ENCODE measurements at places on chromosomes 16 and 17. TPM values are rescaled to one million over a fixed set of nuclear protein-coding genes. Genes with fewer than 3 reads are reported as not detected.

CIBAR2 gene
- not detected for total RNA-seq

CTRB2 gene
- total RNA-seq, result not detected

ADAMTS18 gene
- not detected for total RNA-seq

EPN3 gene
- total RNA-seq, result under 0.01 TPM

TAC4 gene
- not detected for total RNA-seq

TBC1D3G gene
- total RNA-seq, result not detected

CENPN gene
- 4.8 TPM for total RNA-seq

TP53TG3 gene
- 0.27 TPM for total RNA-seq

FSCN2 gene
- total RNA-seq, result 2.2 TPM

TMEM235 gene
- under 0.01 TPM for total RNA-seq

GOSR1 gene
- total RNA-seq, result 15.9 TPM

GRB7 gene
- total RNA-seq, result not detected

KCNG4 gene
- total RNA-seq, result not detected

MT1M gene
- total RNA-seq, result not detected

Measured in hematopoietic multipotent progenitor cell (in vitro differentiated cells).